ENCODE measurements at places on chromosomes 3 and 15.

DNA sequence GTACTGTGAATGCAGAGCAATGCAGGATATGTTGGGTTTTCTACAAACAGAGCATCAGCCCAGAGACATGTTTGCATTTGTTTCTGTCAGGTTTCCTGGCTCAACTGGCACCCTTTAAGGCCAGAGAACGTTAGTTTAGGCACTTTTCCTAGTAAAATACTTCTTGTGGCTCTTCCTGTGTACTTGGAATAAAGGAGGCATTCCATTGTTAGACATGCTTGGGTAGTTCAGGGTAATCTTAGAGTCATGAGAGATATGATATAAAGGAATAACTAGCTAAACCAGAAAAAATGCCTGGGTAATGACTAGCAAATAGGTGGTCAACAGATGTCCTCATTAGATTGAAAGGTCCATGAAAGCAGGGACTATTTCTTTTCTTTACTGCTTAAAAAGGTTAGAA is 60.4 kb upstream of the RBM5 start:
- no peak for DNase-seq

- no peak for DNase-seq
These were observed 182.6 kb downstream of the STAC start for GRCh38 chr3:36562945-36563344.

- DNase-seq, result no peak
These were observed 168.8 kb upstream of the TLE3 start for GRCh38 chr15:70266412-70267121.

- DNase-seq, result no peak
These were observed 5.5 kb upstream of the CLN6 start for GRCh38 chr15:68235022-68235421.

DNA sequence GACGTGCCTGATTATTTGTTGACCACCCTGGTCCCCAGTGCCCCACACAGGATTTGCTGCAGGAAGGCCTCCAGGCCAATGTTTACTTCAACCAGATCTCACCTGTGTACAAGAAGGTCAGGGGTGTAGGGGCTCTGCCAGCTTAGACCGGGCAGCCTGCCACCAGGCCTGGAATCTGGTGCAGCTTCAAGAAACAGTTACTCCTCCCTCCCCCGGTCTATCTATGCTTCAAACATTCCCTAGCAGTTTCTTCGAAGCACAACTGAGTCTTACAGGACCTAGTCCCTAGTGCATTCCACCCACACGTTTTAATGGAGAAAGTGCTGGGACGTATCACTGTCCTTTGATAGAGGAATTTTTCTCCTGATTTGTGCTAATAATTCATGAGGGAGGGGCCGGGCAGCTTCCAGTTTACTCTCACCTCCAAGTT is 8.0 kb downstream of the SH3BP5 start:
- DNase-seq, result no peak

DNA sequence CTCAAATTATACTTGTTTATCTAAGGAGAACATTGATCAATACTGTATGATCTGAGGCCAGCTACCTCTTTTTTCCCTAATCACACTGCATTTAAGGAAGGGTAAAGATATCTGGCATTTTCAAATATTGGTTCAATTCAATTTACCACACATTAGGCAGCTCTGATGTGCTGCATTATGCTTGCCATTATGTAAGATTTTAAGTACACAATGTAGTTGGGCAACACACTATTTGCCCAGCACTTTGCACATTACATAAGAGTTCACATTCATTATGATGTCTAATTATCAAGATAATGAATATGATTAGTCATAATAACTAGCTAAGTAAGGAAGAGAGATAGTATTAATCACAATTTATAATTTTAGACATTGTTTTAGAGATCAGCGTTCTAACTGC is 196.3 kb downstream of the BCHE start:
- no peak for DNase-seq

DNA sequence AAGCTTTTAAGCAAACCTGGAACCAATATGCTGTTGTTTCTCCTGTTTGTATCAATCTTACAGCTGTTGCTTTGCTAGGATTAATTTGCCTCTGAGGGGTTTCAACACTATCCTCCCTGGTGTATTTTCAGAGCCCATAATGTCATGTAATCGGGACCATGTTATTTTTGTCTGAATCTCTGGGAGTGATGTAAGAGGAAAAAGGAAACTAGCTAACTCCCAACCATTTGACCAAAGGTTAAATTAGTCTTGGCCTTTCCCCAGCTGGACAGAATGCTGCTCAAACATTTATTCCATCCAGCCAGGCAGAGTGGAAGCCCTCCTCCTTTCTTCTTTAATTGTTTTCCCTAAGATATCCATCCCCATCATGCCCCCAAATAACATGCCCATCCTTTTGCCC is 142.2 kb downstream of the ALDH1A2 start:
- DNase-seq, result no peak

- no peak for DNase-seq
These were observed 20.7 kb downstream of the ADAMTS9 start for GRCh38 chr3:64667138-64667537.

DNA sequence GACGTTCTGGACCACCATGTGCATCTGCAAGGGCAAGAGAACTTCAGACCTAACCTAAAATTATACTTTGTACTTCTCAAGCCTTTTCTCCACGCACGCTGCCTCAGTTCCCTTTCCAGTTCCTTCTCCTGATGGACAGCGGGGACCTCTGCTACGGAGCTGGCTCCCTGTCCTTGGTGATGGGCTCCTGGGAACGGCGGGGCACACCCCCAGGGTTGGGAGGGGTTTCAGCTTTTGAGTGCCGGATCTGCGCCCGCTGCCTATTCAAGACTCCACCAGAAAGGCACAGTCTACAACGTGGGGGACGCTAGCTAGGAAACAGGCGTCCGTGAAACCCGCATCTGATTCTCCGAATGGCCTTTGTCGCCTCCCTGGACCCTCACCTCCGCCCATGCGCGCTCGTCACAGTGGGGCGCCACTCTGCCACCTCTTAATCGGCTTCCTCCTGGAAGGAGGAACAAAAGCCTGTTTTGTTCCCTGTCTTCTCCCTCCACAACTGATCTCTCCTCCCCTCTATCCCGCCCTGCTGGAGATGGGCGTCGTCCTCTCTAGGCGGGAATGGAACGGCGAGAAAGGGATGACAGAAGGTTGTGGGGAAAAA is 2.2 kb downstream of the GPR149 start:
- peak; percentile 37 for DNase-seq

- DNase-seq, result no peak
These were observed 214.1 kb downstream of the NECTIN3 start for GRCh38 chr3:111285694-111286093.

GRCh38 chr15:100728371-100729201 is 126.2 kb downstream of the ASB7 start:
- no peak for DNase-seq

- DNase-seq, result no peak
These were observed 63.2 kb upstream of the PYDC2 start for GRCh38 chr3:191397771-191398170.

- DNase-seq, result no peak
These were observed 7.6 kb downstream of the CCDC12 start for GRCh38 chr3:46968783-46969428.

- DNase-seq, result no peak
These were observed 137.7 kb downstream of the LRIG1 start for GRCh38 chr3:66363148-66363547.
